Occipital lobe (tissue), 3 donors: ENCODE measurements at places on chromosomes 4 and X.

GRCh38 chr4:140213749-140214148 is 59.8 kb upstream of the MAML3 start:
- no peak for DNase-seq

- no peak for DNase-seq
These were observed 12.2 kb upstream of the PRDM8 start for GRCh38 chr4:80184825-80185756.

GRCh38 chr4:80171251-80171650 is 26.1 kb upstream of the PRDM8 start:
- DNase-seq: no peak

- no peak for DNase-seq
These were observed 35.4 kb downstream of the ARHGEF38 start for GRCh38 chr4:105587841-105588240.

- DNase-seq: no peak
These were observed 2.9 kb downstream of the AR start for GRCh38 chrX:67546496-67547423.
